ENCODE measurements at places on chromosomes 5 and 9.

DNA sequence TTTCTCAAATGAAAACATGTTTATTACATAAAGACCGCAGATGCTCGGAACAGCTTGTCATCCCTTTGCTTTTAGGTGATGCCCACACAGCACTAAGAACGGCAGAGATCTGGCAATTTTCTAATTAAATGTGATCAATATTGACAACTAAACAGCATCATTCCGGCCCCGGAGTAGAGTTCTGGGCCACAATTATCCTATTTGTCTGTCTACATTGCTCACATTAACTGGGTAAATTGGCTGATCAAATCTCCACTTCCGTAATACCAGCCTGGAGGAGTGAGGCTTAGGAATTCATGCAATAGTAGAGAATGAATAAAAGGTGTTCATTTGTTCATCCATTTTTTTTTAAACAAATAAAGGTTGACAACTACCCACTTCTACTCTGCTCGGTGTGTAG is 245.1 kb upstream of the C9orf72 start:
- DNase-seq: no peak

GRCh38 chr5:59116231-59116865 is 533.5 kb downstream of the RAB3C start:
- no peak for DNase-seq

GRCh38 chr9:129803676-129804060 is 684 bp downstream of the TOR1B start:
- DNase-seq: no peak

DNA sequence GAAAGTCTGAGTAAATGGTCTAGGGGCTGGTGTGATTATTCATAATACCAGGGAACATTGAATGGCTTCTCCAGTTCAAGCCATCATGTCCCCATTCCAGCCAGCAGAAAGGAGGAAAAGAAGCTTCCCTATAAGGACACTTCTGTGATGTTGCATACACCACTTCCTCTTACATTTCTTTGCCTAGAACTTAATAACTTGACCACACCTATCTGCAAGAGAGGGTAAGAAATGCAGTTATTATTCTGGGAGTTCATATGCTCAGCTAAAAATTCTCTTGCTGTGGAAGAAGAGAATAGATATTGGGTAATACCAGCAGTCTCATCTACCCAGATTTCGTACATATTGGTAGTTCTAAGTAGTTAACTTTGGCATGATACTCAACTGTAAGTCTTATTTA is 166.1 kb downstream of the SLC28A3 start:
- DNase-seq: no peak

DNA sequence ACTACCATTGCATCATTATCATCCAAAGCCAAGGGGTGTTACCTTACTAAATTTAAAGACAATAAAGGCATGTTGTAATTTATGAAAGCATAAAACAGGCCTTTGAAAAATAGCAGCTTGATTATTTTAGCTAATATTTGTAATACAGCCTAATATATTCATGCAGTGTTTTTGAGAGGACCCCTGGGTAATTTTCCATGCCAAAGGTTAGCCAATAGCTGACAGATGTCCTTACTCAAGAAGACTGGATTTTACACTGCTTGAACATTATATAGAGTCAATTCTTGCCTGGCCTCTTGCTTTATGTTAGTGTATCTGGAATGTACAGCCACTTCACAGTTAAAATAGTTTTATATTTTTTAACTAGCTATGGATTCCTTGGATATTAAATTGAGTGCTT is 337.8 kb upstream of the PAPPA start:
- DNase-seq: no peak

- DNase-seq: no peak
These were observed 104.6 kb upstream of the FAM174A start for GRCh38 chr5:100430268-100431195.

DNA sequence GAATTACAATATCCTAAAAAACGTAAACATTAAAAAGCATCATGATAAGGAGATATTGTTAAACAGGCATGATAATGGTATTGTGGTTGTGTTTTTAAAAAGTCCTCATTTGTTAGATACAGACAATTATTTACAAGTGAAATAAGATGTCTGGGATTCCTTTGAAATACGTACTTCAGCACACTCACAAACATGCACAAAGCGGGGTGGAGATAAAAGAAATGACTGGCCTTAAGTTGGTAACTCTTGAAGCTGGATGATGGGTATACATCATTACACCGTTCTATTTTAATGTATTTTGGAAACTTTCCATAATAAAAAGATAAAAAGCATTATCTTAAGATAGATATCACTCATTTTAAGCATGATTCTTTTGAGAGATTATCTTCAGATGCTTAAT is 1.0 kb downstream of the FAM200C start:
- DNase-seq: no peak

Data from activated CD8-positive, alpha-beta memory T cell treated with anti-CD3 and anti-CD28 coated beads for 1 hour (primary cell).